ENCODE measurements at places on chromosomes 11 and 22.
A peak's percentile ranks its signal among the peaks of the same experiment; 100 is the strongest.

DNA sequence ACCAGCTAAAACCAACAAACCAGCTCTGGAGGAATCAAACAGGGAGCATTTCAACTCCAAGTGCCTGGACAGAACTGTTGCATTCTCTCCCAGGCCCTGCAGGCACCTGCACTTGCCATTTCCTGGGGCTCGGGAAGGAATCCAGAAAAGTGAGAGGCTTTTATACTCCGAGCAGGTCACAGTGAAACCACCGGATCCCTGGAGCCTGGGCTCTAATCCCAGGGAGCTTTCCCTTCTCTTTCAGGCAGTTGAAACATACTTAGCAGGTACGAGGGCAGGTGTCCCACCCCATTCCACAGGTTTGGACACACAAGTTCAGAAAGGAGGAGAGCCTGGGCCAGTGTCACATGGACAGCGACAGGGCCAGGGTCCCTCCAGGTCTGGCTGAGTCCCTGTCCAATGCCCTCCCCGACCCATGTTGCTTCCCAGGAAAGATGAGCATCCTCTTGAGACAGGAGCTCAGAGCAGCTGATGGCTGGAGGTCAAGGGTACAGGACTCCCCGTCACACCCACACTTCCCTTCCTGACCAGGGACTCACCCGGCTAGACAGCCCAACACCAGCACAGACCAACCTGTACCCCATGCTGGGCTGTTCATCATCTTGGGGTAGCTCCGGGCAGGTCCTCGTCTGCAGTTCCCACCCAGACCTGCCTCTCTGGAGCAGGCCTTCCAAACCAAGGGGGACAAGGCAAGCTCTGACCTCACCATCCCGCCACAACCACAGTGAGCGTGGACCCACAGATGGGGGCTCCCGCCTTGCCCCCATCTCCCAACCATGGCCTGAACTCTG is 49.9 kb upstream of the CD5 start:
- DNase-seq = no peak

- no peak for DNase-seq
Observed at GRCh38 chr11:102555091-102555490, 24.5 kb upstream of the MMP7 start.

GRCh38 chr22:49212466-49212865 is 615.2 kb downstream of the BRD1 start:
- no peak for DNase-seq

DNA sequence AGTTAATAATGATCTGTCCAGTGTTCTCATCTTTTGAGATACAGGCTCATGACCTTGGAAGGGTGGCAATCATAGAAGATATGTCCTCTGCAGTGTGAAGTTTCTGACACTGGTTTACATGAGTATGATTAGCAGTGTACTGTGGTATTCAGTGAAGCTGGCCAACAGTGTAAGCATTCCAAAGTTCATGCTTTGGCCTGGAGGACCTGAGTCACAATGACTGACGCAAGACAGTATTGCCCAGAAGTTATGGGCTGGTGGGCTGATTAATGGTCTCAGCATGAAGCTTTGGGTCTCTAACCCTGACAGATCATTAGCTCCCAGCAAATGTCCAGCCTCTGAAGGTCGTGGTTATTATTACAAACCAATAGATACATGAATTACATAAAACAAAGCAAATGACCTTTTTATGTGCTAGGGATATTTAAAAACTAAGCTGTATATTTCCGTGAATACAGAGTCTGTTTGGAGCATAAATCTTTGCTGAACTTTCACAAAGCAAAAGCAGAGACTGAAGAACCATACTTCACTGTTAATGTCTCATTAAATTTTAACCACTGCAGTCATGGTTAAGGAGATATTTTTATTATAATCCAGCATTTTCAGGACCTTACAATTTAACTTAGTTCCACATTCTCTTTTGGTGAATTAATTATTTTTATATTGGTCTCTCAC is 28.3 kb upstream of the USP47 start:
- DNase-seq = no peak

DNA sequence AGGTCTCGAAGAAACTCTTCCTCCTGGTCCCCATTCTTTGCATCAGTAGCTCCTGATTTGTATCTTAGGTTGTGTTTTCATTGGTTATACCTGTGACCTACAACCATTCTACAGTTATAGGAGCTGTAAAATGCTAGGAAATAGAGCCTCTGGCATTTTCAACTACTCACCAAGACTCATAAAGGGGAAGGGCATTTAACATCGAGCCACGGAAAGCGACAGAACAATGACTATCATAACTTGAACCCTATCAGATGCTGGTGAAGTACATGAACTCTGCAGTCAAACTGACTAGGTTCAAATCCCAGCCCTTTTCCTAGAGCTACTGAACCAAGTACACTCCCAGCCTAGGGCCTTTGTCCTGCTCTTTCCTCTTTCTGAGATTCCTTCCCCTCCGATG is 588.0 kb downstream of the SOX6 start:
- DNase-seq = no peak

- DNase-seq = no peak
Observed at GRCh38 chr11:96188243-96189006, 154.6 kb downstream of the MAML2 start.

DNA sequence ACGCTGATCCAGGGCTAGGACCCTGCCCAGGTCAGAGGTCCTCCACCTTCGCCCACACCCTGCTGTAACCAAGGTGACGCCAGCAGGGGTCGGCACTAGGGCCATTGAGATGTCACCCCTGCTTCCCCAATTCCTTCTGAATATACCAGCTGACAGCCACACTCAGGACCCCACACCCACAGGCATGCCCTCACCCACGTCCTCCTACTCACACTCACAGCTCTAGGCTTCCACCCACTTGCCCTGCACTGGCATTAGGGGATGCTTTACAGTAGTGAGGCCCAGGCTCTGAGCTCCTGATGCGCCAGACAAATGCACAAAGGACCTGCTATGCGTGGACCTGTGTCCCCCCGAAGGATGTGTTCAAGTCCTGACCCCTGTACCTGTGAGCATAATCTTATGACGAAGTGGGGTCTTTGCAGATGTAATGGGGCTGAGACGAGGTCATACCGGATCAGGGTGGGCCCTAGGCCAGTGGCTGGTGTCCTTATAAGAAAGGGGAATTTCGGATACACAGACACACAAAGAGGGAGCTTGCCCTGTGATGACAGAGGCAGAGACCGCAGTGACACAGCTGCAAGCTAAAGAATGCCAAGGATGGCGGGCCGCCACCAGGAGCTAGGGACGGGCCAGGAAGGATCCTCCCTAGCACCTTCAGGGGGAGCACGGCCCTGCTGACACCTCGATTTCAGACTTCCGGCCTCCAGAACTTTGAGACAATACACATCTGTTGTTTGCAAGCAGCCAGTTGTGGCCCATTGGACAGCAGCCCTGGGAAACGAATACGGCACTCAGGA is 11.2 kb downstream of the WNT11 start:
- no peak for DNase-seq

GRCh38 chr11:78533399-78533798 is 41.3 kb downstream of the NARS2 start:
- no peak for DNase-seq

GRCh38 chr11:32316858-32317642 is 118.3 kb downstream of the WT1 start:
- DNase-seq = no peak

DNA sequence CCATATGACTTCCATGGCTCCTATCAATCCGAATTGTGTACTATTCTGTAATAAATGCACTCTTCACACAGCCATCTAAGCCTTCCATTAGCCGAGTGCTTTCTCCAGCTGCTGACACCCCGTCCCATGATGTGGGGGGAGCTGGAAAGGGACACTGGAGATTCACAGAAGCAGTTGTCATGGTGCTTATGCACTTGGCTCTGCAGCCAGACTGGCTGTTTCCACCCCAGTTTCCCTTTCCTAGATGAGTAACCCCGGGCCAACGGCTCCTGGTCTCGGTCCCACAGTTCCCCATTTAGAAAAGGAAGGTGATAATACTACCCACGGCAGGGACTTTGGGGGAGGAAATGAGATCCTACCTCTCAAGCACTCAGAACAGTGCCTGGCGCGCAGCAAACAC is 244.9 kb upstream of the SYN3 start:
- no peak for DNase-seq

DNA sequence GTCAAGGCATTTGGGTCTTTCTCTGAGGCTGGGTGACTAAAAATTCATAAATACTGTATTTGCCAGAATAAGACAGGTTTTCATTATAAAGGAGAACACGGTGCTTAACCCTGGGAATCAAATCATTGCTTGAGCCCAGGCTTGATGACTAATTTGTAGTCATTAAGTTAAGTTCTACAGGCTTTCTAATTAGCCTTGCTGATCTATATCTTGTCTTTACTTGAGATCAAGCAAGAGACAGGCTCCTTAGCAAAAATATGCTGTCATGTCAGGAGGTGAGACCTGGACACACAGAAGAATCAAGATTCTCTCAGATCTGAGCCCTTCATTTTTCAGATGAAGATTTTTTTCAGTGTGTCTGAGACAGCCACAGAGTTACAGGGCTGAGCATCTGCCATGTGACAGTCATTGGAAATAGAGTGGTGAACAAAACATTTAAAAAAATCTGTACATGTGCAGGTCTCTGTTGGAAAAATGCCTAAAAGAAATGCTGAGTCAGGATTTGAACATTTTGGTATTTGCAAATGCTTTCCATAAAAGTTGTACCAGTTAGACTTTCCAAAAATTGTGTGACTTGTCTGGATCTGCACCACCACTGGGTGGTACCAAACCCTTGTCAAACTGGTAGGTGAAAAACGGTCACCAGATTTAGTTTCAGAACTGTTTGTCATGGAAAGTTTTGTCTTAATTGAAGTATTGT is 14.6 kb downstream of the ACAT1 start:
- no peak for DNase-seq

DNA sequence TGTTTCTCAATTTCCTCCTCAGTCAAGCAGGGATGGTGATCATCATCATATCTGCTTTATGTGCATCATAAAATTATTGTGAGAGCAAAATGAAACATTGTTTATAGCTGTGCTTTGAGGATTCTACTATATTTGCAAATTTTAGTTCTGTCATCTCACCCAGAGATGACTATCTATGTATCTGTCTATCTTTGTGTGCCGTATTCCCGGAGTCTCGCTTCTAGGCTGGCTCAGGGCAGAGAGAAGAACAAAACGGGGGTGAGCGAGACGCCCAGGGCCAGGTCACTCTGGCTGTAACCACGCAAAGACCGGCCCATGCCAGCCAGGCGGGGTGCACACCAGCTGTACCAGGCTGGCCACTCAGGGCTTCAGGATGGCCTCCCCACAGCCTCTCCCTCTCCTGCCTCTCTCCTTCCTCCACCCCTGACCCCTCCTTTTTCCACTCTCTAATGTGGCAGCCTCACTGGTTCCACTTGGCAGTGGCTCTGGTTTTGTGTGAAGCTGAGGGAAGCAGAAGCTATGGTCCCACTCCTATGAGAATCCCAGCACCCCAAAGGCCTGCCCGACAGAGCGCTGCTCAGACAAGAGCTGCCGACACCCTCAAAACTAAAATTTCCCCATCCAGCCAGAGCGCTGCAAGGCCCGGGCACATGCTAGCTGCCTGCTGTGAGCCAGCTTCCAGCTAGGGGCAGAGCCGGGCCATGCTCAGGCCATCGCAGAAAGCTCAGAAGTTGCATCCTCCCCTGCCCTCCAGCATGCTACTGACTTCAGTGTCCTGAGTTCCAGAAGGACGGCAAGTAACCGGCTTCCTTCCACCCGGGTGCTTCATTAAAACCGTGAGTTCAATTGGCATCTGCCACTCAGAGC is 139.5 kb upstream of the TBCEL start:
- DNase-seq = no peak

GRCh38 chr22:44401783-44402110 is 89.0 kb upstream of the SHISAL1 start:
- no peak for DNase-seq

DNA sequence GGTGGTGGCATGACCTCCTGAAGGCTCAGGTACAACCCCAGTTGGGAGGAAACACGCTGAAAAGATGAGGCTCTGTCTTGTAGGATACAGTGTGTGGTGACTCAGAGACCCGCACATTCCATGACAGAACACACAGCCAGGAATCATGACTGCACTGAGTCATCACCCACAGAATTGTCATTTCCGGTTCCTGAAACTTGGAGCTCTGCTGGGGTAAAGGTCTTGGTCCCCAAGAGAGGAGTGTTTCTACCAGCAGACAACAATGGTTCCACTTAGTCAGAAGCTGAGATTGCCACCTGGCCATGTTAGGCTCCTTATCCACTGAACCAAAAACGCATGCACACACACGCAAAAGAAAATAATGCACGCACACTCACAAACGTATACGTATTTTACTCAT is 31.5 kb upstream of the CYB5R3 start:
- DNase-seq = no peak

DNA sequence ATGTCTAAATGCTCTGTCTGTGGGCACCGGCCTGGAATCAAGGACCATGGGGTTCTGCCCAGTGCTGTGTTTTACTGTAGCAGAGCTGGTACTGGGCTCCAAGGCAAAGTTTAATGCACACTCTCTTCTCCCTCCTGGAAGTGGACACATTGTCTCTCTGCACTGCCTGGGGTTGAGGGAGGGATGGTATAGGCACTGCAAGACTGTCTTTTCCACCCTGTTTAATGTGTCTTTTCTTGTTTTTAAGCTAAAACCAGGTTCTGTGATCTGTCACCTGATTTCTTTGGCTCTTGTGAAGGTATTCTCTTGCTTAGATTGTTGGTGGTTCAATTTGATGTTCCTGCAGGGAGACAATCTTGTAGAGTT is 109.3 kb upstream of the SERPIND1 start:
- no peak for DNase-seq

GRCh38 chr11:93740730-93741093 is 583 bp downstream of the TAF1D start:
- DNase-seq = peak; percentile 36

GRCh38 chr11:22432291-22433093 is 94.3 kb downstream of the SLC17A6 start:
- peak; percentile 8 for DNase-seq

Data from substantia nigra (tissue), 51 donors.